Left kidney (tissue), 8 donors: ENCODE measurements at places on chromosomes 2 and 18.

DNA sequence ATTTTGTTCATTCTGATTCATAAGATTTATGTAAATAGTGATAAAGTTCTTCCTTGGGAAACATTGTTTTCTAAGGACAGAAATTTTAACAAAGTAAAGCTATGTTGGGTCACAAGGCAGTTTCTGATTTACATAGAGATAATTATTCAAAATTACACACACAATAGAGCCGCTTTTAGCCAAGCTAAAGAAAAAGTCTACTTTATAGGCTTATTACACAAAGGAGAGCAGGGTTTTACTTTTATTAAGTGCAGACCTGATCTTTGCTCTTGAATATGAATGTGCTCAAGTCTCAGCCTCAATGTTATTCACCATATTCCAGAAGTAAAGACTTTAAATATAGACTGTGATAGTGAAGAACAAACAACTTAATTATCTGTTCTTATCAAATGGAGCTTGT lies 787.8 kb upstream of the LINC00305 start:
- no peak for DNase-seq

- no peak for DNase-seq
Observed at GRCh38 chr2:129192117-129192516, 787.3 kb upstream of the RAB6C start.

DNA sequence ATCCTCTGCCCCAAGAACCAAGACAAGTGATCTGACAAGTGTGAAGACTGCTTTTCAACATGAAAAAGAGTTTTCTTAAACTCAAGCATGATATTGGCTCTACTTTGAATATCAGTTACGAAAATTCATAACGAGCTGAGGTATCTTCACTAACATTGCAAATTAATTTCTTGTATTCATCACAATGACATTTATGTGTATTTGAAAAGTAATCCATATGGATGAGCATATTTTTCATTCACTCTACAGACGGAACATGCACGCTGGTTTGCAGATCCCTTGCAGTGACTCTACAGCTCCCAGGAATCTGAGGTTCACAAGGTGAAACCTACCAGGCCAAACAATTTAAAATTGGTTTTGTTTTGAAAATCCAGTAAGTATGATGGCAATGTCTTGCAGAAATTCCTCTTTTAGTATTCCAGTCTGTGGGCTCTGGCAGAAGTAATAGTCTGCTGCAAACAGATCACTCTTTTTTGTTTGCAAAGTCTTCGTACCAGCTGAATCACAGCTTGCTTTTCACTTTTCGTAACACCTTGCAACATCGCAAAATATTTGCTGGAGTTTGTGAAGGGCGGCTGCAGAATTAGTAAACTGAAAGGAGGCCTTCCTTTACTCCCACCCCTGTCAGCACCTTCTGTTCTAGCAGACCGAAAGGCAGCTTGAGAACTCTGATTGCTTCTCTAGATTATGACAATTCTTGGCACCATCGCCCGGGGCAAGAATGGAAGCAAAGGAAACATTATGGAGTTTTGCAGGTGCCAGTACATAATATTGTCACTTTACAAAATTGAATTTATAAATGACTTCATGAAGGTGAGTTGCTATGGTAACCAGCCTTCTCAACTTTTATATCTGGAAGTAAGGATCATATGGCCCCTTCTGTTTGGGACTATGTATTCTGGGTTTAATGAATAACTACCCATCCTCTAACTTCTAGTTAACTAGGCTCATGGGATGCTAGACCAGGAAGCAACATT lies 168.7 kb downstream of the TMEM247 start:
- DNase-seq, result no peak

DNA sequence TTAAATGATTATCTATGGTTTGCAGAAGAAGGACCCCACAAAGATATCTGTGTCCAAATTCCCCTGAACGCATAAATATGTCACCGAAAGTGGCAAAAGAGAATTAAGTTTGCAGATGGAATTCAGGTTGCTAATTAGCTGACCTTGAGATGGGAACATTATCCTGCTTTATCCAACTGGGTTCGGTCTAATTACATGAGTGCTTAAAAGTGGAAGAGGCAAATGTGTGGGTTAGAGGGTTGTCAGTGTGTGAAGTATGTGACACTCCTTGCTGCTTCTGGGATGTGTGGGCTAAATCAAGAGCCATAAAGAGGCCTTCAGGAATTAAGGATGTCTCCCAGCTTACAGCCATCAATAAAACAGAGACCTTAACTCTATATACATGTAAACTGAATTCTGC lies 53.5 kb downstream of the CDH19 start:
- DNase-seq, result peak; percentile 34

DNA sequence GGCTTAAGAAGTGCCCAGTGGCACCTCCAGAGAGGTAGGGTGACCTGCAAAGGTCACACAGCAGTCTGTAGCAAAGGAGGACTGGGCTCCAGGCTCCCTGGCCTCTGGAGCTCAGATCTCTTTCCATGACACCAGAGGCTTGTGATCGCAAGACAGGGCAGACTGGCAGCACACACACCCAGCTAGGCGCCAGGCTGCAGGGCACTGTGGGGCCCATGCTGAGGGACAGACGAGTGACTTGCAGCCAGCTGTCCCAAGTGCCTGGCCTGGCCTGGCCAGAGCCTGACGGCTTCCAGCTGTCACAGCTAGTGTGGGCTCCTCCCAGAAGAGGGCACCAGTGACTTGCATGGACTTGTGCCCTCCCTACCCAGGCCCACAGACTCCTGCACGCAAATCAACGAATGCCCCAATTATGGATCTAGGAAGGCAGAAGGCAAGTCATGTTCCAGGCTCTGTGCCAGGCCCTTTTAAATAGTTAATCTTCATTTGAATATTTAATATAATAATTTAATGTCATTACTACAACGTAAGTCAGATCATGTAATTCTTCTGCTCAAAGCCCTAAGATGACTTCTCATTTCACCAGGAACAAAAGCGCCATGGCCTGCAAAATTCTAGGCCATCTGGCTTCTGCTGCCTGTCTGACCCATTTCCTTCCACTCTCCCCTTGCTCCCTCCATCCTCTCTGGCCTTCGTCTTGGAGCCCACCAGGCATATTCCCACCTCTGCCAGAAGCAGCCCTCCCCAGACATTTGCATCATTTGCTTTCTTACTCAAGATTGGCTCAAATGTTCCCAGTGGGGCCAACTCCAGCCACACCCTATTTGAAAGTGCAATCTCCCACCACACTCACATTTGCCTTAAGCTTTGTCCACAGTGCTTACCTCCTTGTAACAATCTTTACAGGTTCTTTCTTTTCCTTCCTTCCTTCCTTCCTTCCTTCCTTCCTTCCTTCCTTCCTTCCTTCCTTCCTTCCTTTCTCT lies 3.7 kb upstream of the SPEG start:
- no peak for DNase-seq

DNA sequence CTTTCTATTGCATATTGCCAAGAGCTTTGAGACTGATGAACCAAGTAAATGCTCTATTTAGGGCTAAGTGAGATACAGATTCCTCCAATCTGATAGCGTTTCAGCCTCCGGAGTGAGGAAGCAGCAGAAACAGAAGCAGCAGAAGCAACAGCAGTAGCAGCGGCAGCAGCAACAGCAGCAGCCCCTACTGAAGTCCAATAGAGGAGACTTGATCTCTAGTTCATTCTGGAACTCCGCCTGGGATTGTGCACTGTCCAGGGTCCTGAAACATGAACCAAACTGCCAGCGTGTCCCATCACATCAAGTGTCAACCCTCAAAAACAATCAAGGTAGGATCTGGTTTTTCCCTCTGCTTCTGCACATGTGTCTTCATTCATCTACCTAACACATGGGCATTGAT lies at the start of gene DPP10:
TSS of gene DPP10 (plus strand) at position 132 of the 400 bp plus-strand sequence.
- peak; percentile 74 for DNase-seq

- DNase-seq, result no peak
Observed at GRCh38 chr2:44168681-44169154, at the start of gene PPM1B. PPM1B (plus strand) TSS chr2:44168875; CDS start chr2:44201200, 32,325 bp downstream.

- DNase-seq, result peak; percentile 46
Observed at GRCh38 chr2:101251844-101252407, 760 bp upstream of the CNOT11 start.

GRCh38 chr2:144947709-144948037 lies 427.8 kb upstream of the ZEB2 start:
- no peak for DNase-seq

DNA sequence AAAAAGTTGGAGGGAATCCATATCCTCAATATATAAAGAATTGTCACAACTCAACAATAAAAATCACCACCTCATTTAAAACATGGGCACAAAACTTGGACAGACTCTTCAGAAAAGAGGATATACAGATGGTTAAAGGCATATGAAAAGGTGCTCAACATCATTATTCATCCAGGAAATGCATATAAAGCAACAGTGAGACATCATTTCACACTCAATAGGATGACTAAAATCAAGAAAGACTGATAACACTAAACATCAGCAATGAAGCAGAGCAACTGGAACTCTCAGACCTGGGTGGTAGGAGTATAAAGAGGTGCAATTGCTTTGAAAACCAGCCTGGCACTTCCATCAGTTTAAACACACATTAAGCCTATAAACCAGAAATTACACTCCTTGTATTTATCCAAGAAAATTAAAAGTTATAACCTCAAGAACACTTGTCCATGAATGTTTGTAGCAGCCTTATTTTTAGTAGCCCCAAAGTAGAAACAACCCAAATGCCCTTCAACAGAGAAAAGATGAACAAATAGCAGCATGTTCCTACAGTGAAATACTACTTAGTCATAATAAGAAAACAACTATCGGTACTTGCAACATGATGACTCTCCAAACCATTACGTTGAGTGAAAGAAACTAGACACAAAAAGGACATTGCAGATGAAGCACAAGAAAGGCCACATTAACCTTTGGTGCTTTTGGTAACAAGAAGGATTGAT lies 79.1 kb upstream of the TANC1 start:
- no peak for DNase-seq

DNA sequence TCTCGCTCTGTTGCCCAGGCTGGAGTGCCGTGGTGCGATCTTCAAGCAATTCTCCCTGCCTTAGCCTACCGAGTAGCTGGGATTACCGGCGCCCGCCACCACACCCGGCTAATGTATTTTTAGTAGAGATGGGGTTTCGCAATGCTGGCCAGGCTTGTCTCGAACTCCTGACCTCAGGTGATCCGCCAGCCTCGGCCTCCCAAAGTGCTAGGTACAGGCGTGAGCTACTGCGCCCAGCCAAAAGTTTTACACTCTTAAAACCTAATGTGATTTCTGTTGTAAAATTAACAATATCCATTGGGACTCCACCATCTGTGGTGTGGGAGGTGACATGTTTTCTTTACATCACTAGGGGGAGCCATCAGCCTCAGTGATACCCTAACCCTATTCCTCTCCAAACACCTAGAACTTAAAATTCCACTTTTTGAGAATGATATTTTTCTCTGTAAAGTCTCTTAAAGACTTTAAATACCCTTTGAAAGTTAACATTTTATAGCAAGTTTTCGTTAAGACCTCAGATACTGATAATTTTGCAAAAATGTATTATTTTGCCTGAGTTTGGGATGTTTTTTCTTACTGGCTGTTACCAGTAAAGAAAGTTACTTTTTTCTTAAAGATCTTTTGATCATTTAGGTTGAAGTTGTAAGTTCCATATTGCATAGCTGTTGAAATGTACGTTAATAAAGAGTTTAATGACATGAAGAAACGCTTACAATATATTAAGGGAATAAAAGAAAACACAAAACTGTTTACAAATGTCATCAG lies 11.6 kb upstream of the EIF2AK2 start:
- DNase-seq, result peak; percentile 20

- DNase-seq, result no peak
Observed at GRCh38 chr18:362311-363290, 94.8 kb upstream of the THOC1 start.

- no peak for DNase-seq
Observed at GRCh38 chr2:9649261-9649660, 18.5 kb upstream of the YWHAQ start.

- DNase-seq, result peak; percentile 100
Observed at GRCh38 chr2:197499594-197500502, at the start of the genes HSPD1 and HSPE1. HSPD1 (minus strand) TSS chr2:197499840; CDS start chr2:197498848, 992 bp downstream. HSPE1 (plus strand) TSS chr2:197500379; CDS start chr2:197500437, 58 bp downstream.

GRCh38 chr2:96869281-96869821 lies 529 bp downstream of the SEMA4C start:
- peak; percentile 80 for DNase-seq

GRCh38 chr2:239257511-239257937 lies 143.3 kb downstream of the HDAC4 start:
- DNase-seq, result no peak

DNA sequence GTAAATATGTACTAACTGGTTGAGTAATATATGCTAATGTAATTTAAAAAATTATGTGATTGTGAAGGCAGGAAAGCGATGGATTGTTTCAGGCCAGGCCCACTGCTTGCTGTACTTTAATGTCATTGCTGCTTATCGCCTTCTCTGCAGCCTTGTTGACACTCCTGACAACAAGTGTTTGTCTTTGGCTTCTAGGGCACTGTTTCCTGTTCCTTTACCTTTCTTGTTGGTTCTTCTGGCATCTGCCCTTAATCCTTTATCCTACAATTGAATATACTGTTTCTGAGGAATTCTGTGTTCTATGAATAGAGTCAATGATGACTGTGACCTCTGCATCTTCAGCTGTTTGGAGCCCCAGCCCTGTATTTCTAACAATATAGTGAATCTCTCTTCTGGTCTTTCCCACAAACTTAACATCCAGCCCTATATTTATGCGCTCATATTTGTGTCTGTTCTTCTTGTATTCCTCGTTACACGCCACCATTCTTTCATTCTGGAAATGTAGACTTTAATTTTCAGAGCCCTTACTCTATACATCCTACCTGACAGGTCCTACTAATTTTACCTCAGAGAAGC lies 17.6 kb downstream of the ACSL3 start:
- DNase-seq, result no peak

- DNase-seq, result no peak
Observed at GRCh38 chr2:223020971-223021675, 30.9 kb upstream of the KCNE4 start.

- DNase-seq, result no peak
Observed at GRCh38 chr2:200798514-200798913, 13.2 kb upstream of the BZW1 start.

GRCh38 chr18:58354791-58355190 lies 274.1 kb downstream of the ALPK2 start:
- no peak for DNase-seq

GRCh38 chr2:159139216-159139933 lies 147.1 kb downstream of the WDSUB1 start:
- no peak for DNase-seq

- no peak for DNase-seq
Observed at GRCh38 chr2:75292826-75293225, 93.5 kb upstream of the TACR1 start.

GRCh38 chr2:15919716-15920434 lies 20.5 kb upstream of the MYCN start:
- no peak for DNase-seq

GRCh38 chr2:71005271-71006202 lies 10.9 kb upstream of the TEX261 start:
- no peak for DNase-seq

DNA sequence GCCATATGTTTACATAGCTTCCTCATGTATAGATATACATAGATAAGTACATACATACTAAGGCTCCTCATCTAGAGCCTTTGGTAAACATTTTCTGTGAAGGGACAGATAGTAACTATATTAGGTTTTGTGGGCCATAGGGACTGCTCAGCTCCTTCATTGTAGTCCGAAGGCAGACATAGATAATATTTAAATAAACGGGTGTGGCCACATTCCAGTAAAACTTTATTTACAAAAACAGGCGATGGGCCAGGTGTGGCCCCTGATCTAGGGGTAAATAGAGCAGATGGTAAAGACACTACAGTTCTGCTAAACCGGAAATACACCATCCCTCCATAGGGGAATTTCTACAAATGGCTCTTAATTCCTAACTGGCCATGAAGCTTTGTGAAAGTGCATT lies 7.3 kb downstream of the COQ10B start:
- no peak for DNase-seq

GRCh38 chr2:9964334-9964980 lies 13.0 kb downstream of the GRHL1 start:
- no peak for DNase-seq
